ENCODE measurements at places on chromosomes 5 and 9.

- DNase-seq = no peak
These were observed 704.9 kb upstream of the NUDT12 start for GRCh38 chr5:104267320-104268015.

GRCh38 chr5:108654051-108654450, 93.6 kb upstream of the FER start:
- no peak for DNase-seq

GRCh38 chr5:82828211-82828610, 249.0 kb downstream of the TMEM167A start:
- no peak for DNase-seq

DNA sequence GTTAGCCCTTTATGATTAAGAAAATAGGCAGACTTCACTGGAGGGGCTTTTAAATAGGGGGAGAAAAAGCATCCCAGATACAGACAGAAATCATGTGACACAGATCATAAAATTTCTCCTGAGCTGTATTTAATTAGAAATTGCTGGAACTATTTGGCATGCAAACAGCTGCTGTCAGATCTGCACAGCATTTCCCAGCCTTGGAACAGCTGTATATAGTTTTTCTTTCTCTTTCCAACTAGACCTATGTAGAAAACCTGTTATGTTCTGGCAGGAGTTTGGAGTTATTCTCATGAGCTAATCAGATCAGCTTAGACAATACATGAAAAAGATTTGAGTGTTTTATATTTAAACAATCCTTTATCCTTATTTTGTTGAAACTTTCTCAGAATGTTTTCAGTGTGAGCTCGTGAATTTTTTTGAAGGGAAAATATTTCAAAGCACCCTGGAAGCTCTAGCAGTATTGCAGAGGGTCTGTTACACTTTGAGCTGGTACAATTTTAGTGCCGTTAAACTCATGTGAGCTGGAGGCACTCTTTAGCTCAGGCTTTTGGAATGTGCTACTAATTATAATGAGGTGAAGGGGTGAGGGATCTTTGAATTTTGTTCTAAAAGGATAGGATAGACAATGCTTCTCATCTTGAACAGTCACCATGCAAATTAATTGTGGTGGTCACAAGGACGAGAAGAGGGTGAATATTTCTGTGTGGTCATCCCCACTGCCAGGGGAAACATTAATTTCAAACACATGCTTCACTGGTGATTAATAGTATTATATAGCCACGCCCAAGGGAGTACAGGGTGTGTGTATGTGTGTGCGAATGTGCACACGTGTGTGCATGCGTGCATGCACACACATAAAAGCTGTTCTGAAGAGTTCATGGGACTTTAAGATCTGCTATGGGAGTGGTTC, 239.4 kb upstream of the FBXL7 start:
- DNase-seq = no peak

- no peak for DNase-seq
These were observed 8.3 kb upstream of the SHC3 start for GRCh38 chr9:89186960-89187359.

DNA sequence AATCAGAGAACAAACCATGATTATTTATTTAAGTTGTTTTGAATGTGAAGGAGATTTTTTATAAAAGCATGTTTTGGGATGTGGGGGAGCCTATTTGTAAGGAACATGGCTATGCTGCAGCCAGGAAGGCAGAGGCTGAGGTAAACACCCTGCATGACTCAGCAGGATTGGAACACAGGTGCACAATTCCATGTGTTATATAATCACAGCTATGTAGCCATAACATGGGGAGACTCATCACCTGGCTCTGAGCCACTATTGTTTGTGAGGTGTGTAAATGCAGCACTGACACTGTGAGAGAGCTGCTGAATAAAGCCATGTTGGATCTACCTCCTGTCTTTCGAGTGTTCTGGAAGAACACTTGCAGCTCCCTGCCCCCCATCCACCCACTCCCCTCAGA, 1009.8 kb downstream of the DNAH5 start:
- no peak for DNase-seq

DNA sequence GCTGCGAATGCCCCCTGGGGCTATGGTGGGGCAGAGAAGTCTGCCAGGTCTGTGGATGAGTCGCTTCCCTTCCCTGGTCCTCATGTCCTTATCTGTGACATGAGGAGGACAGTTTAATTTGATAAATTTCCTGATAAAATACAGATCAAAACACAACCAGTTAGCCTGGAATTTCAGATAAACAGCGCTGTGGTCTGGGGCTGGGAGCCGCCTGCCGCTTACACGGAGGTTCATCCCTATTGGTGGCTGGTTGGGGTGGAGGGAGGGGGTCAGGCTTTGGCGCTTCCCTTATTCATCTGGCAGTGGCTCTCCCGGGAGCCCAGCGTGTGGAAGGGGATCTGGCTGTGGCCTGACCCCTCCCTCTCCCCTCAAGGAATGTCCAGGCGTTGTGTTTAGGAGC, 17.9 kb downstream of the CRB2 start:
- DNase-seq = no peak

DNA sequence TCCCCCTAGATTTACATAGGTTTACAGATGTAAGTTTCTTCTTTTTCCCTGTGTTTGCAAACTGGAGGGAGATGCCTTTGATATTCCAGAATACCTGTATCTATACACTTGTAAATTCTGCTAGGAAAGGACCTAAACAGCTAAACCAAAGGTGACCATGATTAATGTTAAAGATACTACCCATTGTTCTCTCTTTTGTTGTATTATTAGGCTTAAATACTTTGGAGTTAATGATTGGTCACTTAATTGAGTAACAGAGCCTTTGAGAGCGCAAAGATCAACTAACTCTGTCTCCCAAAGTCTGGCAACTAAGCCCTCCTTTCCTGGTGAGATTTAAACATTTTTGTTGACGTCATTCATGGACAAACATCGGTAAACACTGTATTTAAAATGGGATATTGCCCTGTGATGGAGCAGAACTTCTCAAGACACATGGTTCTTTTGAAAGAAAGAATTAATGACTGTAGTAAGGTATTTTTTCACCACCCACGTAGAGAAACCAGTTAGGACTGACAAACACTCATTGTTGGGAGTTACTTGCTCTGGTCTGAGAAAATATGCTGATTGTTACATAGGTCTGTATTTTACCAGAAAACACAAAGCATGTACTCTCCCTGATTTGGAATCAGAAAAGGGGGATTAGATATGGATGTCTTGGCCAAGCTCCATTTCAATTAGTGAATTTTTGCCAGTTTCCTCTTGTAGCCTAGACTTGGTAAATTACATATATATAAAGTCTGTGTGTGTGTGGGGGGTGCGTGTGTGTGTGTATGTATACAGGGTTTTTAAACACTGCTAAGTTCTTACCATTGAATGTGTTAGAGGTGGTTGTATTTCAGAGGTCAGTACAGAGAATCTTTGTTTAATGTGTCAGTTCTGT, 4.6 kb downstream of the VCAN start:
- no peak for DNase-seq

DNA sequence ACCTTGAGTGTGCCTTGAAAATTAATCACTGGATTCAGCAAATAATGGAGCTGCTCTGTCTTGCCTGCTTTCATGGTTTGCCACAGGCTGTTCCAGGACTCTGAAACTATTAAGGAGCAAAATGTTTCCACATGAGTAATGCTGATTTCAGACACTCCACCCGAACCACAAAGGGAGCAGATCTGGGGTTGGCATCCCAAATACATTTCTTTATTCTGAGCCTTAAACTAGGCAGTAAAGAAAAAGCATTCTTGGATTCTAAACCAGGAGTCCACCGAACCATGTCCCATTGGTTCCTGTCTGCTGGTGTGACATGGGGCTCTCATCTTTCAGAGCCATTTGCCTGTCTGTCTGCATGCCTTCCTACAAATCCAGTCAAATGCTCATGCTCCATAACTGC, 10.1 kb upstream of the C1QTNF3 start:
- DNase-seq = no peak

DNA sequence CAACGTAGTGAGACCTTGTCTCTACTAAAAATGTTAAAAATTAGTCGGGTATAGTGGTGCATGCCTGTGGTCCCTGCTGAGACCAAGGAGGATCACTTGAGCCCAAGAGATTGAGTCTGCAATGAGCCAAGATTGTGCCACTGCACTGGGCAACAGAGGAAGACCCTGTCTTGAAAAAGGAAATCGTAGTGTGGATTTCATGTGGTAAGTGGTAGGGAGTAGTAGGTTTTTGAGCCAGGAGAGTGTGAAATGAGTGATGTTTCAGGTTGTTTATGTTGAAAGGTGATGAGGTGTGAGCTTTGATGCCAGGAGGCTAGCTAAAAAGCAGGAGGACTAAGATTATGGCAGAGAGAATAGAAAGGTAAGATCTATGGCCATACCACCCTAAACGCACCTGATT, 5.9 kb downstream of the MATR3 start:
- no peak for DNase-seq

GRCh38 chr9:133468374-133468773, 8.6 kb downstream of the CACFD1 start:
- DNase-seq = no peak

DNA sequence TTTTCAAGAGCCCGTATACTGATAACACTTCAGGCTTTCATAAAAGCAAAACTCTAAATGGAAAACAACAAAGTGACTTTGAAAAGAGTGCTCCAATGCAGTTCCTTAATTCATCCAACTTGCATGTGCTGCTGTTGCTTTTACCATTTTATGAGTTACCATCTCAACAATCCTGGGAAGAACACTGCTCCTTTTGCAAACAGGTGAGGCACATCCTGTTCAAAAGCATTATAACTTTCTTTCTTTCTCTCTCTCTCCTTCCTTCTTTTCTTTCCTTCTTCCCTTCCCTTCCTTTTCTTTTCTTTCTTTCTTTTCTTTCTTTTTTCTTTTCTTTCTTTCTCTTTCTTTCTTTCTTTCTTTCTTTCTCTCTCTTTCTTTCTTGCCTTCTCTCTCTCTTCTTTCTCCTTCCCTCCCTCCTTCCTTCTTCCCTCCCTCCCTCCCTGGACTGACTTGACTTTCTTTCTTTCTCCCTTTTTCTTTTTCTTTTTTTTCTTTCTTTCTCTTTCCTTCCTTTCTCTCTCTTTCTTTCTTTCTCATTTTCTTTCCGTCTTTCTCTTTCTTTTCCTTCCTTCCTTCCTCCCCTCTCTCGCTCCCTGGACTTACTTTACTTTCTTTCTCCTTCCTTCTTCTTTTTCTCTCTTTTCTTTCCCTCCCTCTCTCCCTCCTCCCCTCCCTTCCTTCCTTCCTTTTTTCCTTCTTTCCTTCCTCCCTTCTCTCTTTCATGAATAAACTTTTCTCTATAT, 11.2 kb upstream of the PARP8 start:
- DNase-seq = no peak

- no peak for DNase-seq
These were observed 73.9 kb downstream of the PBX3 start for GRCh38 chr9:125821078-125821477.

- no peak for DNase-seq
These were observed 581.2 kb upstream of the ZNF608 start for GRCh38 chr5:125327676-125328075.

DNA sequence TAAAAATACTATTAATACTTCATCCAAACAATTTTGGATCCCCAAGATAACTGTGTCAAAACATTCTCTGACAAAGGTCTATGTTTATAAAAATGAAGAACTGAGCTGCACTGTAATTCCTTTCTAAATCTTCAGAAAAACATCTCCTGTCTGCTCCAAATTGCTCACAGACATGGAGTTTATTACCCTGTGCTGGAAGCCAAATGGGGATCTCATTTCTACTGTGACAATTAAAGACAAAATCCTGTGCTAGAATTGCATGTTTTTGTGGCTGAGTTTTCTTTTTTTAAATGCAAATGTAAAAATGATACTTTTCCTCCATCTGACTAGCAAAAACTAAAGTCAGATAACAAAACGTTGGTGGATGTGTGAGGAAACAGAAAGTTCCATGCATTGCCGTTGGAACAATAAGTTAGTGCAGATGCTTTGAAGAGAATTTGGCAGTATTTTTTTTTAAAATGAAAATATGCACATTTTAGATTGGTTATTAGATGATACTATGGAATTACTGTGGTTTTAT, 93.5 kb downstream of the GNA14 start:
- no peak for DNase-seq

DNA sequence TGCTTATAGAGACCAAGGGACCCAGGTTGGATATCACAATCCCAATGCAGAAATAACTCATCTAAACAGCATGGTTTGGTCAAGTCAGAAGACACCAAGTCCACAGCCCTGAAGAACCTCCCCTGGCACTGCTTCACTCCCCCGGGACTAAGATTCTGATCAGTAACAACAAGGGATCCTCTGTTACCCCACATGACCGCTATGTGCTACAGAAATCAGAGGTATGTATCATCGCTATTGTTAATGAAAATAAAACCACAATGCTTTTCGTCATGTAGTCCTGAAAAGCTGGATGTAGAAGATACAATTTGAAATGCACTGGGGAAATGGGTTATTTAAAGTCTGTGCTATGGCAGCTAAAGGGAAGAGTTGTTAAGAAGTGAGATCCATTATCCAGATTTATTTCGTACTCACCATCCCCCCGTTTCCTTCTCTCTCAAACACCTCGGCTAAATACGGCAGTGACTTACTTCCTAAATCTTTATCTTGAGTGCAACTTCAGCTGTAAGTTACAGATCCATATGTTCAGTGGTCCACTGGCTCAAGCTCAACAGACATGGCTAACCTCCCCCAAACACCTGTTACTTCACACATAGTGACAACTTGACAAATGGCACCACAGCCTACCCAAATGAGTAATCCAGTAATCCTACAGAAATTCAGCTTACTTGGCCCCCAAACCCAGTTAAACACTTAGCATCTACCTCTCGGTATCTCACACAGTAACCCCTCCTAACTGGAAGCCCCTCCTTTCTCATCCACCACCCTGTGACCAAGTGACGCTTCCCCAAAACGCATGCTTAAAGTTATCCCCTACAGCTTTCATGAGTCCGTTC, 129.2 kb downstream of the MYO10 start:
- DNase-seq = no peak

DNA sequence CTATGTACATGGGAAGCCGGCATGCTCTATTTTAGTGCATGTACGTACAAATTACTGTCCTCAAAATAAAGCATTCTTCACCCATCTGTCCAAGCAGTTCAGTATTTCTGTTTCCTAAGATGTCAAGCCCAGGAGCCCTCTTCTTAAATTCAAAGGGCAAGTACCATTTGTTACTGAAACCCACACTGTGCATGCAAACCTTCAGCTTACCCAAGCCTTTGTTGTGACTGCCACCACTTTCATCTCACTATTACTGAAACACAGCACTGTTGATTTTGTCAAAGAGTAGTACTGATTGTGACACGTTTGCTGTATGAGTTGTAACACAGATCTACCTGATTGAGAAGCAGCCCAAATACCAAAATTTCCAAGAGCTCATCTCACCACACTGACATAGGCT, 390.4 kb upstream of the IZUMO3 start:
- DNase-seq = no peak

- no peak for DNase-seq
These were observed 227.2 kb upstream of the KLF9 start for GRCh38 chr9:70641631-70642030.

DNA sequence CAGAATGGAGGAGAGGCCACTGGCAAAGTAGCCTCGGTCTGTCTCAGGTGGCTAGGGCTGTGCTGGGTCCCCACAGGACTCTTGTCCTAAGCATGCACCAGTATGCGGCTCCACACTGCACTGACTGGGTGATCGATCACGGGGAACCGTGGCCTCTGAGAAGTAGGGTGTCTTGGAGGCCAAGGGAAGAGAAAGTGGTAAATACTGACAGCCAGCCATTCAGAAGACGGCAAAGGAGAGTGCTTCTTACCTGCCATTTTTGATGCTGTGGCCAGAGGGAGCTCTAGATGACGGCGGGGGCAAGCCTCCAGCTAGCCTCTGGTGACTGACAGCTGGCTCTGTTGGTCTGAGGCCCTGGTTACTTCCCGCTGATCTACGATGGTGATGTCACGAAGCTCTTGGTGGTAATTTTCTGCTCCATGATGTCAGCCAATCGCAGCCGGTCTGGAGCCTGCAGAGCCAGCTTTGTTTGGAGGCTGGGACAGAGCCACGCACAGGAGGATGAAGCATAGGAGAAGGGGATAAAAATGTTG, 40.4 kb upstream of the GADD45G start:
- DNase-seq = peak; percentile 45
